Activated CD4-positive, alpha-beta T cell treated with anti-CD3 and anti-CD28 coated beads, Interleukin-2, Interleukin-4, amounts not matched to agents 100 ng/mL and 50 ng/mL, durations not matched to agents 16 hours and 8 hours (primary cell): ENCODE measurements at places on chromosomes 3 and 15.

DNA sequence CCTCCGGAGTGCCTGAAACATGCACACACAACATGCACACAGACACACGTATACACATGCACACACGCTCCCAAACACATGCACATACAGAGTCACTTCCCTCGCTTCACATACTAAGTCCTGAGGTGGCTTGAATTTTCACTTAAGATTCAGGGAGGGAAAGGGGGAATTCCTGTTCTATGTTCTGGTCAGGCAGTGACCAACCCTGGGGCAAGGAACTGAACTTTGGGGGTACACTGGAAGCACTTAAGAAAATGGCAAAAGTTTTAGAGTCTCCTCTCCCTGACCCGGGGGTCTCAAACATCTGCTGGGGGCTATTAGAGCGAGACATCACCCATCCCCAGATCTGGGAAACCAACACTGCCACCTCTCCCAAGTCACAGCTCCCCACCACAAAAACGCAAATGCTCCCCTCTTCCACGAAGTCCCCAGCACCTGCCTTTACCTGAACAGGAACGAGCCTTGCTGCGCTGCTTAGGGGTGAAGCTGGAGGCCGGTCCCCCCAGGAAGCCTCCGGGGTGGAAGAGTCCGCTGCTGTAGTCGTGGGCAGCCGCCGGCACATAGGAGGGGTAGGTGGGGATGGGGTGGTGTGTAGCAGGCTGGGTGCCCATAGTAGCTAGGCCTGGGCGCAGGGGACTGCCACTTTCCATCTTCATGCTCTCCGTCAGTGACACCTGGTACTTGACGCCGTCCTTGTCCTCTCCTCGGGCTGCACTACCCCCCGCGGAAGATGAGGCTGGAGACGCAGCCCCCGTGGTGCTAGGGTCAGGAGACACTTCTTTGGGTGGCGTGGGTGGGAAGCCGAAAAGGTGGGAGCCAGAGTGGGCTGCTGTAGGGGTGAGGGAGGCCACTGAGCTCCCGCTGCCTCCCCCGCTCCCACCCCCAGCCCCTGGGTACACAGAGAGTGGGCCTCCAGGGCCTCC is 7.5 kb downstream of the GATA2 start:
- no peak for DNase-seq

- no peak for DNase-seq
Observed at GRCh38 chr3:126117212-126117611, 33.3 kb upstream of the SLC41A3 start.

DNA sequence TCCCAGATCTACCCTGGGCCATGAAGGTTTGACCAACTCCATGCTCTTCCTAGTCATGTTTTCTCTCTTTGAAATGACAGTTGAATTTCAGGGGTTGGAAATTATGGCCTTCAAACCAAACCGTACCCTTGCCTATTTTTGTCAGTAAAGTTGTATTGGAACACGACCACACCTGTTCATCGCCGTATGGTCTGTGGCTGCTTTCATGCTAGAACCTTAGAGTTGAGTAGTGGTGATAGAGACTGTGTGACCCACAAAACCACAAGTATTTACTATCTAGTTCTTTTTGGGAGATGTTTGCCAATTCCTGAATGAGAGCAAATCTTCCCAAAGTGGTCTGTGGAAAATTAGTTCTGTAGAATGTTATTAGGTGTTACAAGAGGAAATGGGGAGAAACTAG is 24.0 kb upstream of the STARD5 start:
- DNase-seq: no peak

GRCh38 chr3:188677344-188677743 is 494.4 kb upstream of the TPRG1 start:
- DNase-seq: no peak

DNA sequence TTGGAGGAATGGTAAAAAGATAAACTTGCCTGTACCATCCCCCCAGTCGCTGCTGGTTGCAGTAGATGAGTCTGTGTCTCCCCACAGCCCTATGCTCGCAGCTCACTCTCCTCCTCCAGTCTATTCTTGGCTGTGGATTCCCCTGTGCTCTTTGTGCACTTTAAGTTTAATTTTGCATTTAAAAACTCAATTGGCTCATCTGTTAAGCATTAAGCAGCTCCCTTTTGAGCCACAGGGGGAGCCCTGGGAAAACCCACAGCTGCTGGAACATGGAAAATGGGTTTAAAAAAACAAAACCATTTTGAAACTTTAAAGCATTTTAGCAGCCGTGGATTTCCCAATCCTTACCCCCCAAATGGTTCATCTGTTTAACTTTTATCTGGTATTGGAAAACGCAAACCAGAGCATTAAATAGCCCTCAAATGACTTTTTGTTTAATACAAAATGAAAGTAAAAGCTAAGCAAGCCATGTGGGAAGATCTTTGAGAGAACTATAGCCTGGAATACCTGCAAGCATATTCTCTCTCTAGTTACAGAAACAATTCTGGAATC is 536.9 kb downstream of the ZIC1 start:
- no peak for DNase-seq

DNA sequence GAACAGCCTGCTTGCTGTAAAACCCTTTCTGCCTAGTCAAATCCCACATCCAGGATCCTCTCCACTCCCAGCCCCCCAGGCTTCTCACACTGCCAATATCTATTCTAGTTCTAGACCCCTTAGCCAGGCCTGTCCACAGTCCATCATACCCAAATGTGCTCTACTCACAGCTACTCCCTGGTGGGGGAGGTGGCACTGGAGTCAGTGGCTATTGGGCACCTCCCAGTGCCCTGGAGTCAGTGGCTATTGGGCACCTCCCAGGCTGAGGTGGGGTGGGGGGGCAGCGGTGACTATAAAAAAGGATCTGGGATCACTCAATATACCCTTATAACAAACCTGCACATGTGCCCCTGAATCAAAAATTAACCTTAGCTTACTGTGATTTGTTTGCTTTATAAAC is 773 bp upstream of the DISP2 start:
- DNase-seq: no peak

DNA sequence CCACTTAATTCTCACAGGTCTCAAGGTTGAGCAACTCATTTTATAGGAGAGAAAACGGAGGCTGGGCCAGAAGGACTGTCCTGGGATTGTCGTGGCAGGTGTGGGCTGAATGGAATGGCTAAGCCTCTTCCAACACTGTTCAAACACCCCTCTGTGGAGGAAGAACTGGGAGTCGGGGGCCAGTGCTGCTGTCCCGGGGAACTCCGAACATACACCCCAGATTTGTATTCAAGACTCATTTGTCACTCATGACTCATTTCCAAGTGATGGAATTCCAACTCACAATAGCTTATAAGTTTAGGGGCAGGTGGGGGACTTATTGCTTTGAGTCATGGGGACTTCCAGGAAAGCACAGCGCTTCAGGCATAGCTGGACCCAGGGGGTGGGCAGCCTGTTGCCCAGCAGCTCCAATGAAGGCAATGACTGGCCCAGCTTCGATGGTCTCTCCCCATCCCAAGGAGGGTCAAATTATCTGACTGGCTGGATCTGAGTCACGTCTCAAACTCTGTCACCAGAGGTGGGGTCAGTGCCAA is 72.5 kb downstream of the TM2D3 start:
- no peak for DNase-seq

DNA sequence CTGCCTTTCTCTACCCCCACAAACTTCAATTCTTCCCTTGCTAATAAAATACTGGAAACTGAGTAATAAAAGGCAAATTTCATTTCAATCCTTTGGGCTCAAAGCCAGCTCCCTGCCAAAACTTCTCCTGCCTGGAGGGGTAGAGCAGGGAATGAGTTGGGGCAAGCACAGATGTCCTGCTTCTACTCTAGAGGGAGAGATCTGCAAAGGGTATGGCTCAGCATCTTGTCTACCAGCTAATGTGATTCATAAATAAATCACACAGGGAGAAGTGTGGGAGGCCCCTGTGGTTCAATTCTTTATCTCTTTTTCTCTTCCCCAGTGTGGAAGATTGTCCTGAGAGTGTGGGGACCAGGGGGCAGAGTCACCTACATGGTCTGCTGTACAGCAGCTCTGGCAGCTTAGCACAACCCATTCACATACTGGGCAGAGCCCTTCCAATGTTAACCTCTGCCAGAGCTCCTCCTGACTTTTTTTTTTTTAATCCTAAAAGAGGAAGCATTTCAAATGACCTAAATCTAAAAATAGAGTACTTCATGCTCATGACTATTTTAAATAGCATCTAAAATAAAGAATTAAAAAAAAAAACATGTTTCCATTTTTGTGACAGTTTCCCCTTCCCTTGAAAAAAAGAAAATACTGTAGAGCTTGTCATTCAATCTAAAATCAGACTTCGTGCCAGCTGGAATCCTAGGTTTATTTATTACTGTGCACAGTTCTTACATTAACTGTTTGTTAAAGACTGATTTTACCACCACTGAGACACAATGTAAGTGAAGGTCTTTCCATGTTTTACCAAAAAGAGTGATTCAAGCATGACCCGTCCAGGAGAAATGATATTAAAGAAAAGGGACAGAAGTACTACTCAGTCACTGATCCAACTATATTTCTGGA is 1083.7 kb upstream of the CFAP20DC start:
- DNase-seq: no peak

DNA sequence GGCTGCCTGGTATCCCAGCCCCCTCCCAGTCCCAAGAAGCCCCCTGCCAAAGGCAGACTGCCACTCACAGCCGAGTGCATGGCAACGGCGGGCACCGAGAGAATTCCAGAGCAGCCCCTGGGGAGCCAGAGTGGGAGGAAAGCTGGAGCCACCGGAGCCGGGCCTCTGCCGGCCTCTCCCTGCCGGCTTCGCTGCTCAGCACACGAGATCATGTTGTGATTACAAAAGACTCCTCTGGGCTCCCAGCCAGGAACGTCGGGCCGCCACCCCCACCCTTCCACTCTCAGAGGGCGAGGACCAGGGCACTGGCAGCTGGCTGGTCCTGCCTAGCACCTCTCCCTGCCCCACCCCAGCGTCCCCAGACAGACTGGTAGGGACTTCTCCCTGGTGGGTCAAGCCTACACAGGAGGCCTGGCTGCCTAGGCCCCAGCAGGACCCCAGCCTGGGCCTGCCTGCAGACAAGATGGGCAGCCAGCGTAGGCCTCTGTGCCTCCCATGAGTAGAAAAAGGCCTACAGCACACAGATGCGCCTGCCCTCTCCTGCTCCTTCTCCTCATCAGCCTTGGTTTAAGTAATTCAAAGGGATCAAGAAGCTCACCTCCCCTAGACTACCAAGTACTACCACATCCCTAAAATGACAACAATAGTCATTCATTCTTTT is at the start of gene CCDC9B:
TSS of gene CCDC9B (minus strand) at position 200 of the 661 bp plus-strand sequence. CDS start at position 80, 120 bp downstream.
- no peak for DNase-seq

GRCh38 chr15:58724466-58724865 is 25.0 kb downstream of the ADAM10 start:
- DNase-seq: no peak

GRCh38 chr15:84681831-84682230 is 23.8 kb upstream of the NMB start:
- peak; percentile 52 for DNase-seq

GRCh38 chr15:67065531-67066005 is at the start of gene SMAD3:
Gene SMAD3 (plus strand): TSS chr15:67065602. CDS start chr15:67066155, 553 bp downstream.
- peak; percentile 79 for DNase-seq

- DNase-seq: no peak
Observed at GRCh38 chr3:11530153-11530721, 113.5 kb downstream of the VGLL4 start.

GRCh38 chr3:11535243-11535960 is 108.3 kb downstream of the VGLL4 start:
- no peak for DNase-seq

DNA sequence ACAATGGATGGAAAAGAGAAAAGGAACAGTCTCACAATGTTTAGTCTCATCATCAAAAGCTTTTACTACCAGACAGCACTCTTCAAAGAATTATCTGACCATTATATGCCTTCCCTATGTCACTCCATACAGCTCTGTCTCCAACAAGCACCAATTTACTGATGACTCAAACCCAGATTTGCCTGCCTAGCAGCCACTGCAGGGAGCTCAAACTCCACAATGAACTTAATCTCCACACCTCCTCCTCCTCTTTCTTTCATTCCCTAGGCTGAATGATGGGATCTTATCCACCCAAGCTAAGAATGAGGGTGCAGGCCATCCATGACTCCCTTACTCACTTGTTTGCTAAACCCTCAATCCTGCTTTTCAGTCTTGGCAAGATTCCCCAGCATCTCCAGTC is 45.5 kb downstream of the NBEAL2 start:
- DNase-seq: peak; percentile 19

DNA sequence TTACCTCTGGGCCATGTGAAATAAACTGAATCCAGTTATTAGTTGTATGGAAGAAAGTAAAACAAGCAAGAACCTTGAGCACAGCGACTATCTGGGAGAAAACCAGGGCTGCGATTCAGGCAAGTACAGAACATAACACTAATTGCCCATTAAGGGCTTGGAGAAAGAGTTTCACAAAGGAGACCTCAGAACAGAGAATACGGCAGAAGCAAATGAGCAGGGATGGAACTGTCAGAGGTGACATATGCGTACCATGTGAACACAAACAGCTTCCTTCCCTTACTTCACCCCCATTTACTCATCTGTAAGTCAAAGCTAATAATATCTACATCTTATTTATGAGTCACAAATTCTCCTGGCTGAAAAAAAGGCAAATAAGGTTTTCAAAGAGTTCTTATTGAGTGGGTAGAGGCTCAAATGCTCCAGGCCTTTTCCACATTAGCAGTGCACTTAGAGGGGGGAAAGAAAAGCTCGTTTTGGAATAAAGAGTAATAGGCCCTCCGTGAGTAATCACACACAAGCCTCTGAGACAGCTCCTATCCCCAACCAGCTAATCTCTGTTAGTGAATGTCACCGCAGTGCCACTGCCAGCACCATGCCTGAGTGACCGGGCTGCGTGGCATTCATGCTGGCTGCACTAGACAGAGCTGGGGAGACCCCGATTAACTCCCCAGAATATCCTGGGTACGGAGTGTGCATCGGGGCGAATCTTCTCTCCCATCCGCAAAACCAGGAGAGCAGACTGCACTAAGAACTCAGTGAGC is 2.6 kb downstream of the PCSK6 start:
- DNase-seq: no peak

DNA sequence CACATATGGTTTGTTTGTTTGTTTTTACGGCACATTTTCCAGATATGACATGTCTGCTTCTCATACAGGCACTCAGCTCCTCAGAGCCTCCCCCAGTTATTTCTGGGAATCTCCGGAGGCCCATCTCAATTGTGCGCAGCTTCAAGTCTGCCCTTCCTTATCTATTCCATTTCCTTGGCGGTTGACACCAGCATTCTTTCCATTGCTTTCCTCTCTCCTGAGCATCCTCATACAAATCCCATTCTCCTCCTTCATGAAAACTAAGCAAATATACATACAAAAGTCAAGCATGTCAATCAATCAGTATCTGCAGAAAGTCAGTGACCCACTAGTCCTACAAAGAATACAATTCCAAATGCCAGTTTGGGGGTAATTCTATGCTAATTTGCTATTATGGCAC is 166.7 kb downstream of the SQOR start:
- DNase-seq: no peak

GRCh38 chr15:57746786-57747185 is 40.3 kb downstream of the POLR2M start:
- no peak for DNase-seq

DNA sequence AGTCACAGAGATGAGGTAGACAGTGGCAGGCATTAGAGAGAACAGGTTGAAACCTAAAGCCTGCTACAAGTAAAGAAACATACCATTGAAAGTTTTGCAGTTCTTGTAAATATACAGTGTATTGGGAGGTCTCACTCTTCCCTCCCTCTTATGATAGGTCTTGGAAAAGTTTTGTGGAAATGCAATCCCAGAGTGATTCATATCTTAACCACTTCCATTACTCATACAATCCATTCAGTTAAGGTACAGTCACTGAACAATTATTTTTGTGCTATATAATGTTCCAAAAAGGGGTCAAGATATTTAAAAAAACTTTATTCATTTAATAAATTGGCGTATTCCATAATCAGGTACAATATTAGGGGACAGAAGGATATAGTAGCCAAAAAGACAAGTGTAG is 737.7 kb upstream of the ALCAM start:
- DNase-seq: no peak
